ENCODE measurements at places on chromosomes 3 and 15.

DNA sequence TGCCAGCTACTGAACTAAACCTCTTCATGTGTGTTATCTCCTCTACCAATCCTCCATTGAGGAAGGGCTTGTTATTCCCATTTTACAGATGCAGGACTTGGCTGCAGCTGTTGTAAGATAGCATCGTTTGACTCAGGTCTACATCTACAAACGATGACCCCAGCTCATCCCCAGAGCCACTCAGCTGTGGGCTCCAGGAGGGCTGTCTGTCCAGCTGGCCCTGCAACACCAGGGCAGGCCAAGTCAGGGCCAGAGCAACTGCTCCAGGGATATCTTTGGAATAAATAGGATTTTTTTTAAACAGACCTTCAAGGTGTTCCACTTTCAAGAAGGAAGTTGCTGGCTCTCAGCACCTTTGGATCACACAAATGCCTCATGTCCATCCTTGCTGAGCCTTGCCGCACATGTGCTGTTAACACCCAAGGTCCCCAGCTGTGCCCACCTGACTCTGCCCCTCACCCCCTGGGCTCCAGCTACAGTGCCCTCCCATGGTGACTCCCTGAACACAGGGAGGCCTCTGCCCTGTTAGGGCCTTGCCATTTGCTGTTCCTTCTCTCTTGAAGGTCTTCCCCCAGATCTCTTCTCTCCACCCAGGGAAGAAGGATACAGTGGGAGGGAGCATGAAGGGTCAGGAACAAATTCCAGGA lies 31.0 kb downstream of the ALDH1L1 start:
- no peak for DNase-seq

DNA sequence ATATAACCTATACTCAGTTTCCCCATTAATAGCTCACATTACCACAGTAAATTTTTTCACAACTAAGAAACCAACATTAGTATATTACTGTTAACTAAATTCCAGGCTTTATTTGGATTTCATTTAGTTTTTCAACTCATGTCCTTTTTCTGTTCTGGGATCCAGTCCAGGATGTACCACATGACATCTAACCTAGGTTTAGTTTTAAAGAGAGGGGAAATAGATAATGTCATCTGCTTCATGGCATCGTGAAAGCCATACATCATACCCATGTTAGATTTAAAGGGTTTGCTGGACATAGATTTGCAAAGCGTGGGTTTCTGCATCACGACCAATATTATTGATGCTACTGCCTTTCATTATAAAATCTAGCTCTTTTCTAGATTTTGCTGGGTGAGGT lies 33.2 kb upstream of the RPP14 start:
- DNase-seq = no peak

- DNase-seq = no peak
Observed at GRCh38 chr3:33543601-33544000, 103.4 kb upstream of the UBP1 start.

DNA sequence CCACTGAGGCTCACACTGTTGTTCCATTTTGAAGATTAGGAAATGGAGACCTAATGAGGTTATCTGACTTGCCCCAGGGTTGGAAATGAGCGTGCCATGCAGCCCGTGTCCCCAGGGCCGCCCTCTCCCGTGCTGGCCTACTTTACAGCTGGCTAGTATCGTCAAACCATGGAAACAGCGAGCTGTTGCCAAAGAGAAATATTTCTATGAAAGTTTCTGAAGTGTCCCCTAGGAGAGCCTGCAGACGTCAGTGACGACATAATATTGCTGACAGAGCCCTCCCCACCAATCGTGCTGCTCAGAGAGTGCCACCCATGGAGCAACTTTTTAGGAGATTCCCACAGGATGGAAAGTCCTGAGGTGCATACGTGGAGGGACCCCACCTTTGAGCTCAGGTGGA lies 11.2 kb upstream of the FAM174B start:
- no peak for DNase-seq

DNA sequence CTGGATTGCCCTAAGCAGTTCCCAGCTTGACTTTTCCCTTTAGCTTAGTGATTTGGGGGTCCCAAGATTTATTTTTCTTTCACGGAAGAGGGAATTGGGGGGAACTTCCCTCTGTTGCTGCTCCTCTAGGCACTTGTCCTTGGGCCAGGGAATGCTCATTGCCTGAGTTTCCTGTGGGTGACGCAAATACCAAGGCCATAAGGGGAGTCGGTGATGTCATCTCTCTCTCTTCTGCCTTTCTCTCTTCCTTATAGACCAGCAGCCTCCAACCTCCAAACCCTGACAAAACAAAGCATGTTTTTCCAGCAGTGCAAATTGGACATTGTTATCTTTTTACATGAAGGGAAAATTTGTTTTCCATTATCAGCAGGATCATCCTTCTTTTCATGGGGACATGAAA lies 120.2 kb downstream of the ITPR1 start:
- no peak for DNase-seq

DNA sequence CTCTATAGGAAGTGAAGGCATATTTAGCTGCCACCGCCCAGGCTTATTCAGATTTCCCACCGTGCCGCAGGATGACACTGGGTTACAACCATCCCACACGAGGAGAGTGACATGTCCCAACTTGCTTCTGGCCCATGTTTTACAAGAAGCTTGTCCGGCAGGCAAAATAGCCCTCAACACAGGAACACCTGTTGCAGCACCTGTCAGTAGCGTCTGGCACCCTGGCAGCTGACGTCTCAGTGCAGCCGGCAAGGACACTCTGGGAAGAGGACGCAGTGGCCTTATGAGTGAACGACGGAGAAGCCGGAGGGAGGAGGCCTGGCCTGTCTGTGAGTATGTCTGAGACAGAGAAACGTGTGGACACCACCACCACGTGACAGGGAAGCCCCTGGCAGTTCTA lies 32.1 kb downstream of the FAM174B start:
- DNase-seq = no peak

DNA sequence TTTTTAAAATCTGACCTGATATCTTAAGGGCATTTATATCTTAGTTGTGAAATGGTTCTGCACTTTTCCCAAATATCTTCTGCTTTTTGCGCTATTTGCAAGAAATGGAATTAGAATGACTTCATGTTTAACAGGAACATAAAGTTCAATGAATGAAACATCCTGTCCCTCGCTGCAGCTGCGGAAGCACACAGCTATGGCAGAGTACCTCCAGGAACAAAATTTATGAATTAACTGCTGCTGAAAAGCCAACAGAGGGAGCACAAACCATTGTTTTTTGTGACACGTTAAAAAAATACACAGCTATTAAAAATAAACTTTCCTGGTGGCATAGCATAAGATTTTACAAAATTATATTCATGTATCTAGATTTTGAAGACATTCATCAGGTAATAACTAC lies 404.4 kb upstream of the MDFIC2 start:
- no peak for DNase-seq

- no peak for DNase-seq
Observed at GRCh38 chr3:57927166-57927565, 81.1 kb upstream of the FLNB start.

DNA sequence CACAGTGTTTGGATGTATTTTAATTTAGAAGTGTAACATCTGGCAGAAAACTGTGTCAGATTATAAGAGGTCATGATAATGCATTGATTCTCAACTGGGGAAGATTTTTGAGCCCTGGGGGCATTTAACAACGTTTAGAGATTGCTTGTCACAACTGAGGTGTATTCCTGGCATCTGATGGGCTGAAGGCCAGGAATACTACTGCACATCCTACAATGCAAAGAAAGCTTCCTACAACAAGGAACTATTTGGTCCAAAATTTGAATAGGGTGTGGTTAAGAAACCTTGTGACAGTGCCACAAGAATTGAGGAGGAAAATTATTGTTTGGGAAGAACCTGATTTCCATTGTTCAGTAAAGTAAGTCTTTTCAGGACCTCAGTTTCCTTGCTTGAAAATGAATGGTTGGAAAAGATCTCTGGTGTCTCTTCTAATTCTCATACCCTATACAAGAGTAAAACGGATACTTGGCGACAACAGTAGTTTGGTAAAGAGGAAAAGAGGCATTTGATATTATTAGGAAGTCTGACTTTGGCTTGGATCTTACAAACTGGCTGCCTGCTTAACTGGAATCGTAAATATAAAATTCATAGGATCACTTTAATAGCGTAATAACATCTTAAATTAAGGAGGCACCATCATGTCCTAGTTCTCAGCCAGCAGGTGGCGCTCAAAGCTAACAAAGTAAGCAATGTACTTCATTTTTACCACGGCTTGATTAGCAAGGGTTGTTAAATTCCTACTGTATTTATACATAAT lies 4.3 kb downstream of the DAZL start:
- peak; percentile 72 for DNase-seq

GRCh38 chr3:13424141-13424844 lies 4.2 kb upstream of the NUP210 start:
- no peak for DNase-seq

- no peak for DNase-seq
Observed at GRCh38 chr15:84909029-84909428, 24.6 kb downstream of the SLC28A1 start.

- no peak for DNase-seq
Observed at GRCh38 chr3:132916096-132916495, 122.1 kb upstream of the TMEM108 start.

- DNase-seq = no peak
Observed at GRCh38 chr15:85430406-85431204, 50.2 kb downstream of the AKAP13 start.
